ENCODE measurements at places on chromosomes 7 and 10.

DNA sequence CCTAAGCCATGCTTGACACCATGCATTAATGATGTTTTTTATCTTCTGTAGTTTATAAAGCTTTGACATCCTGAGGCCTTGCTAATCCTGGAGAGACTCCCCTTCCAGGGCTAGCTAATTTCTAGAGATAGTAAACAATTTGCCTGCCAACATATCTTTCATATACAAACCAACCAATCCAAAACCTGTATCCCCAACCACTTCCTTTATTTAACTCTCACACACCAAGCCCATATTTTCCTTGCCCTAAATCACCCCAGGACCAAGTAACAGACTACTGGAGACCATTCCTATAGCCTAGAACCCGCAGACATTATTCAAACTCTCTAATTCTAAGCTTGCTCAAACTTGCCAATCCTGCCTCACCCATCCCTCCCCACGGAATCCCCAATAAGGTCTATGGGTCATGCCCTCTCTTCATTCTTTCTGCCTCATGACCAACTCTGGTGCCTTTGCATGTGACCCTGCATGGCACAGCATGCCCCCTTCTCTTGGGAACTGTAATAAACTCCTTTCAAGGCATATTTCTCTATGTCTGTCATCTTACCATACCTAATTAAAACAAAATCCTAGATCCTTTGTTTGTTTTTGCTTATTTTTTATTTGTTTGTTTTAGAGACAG is 116.6 kb upstream of the CACUL1 start:
- no peak for DNase-seq

- no peak for DNase-seq
Measured at GRCh38 chr7:32072397-32072796, 2.2 kb upstream of the PDE1C start.

DNA sequence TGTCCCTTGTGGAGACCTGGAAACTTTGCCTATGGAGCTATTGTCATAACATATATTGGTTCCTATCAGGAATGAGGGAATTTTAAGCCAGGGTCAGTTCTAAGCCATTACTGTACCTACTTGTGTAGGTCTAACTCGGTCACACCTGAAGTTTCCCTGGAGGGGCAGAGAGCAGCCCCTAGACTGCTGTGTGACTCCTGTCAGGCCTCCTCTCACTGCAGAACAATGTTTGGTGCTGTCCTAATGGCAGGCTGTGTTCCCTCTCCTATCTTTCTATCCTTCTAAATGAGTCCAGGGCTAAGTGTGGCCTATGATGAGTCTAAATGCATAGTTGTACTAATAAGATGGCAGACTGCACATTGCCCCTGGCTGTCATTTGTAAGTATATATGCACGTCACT is 14.2 kb downstream of the MBL2 start:
- no peak for DNase-seq

GRCh38 chr7:150432915-150433892 is 17.2 kb upstream of the GIMAP8 start:
- DNase-seq, result no peak

GRCh38 chr10:97922022-97922758 is 72.5 kb downstream of the GOLGA7B start:
- DNase-seq, result no peak

DNA sequence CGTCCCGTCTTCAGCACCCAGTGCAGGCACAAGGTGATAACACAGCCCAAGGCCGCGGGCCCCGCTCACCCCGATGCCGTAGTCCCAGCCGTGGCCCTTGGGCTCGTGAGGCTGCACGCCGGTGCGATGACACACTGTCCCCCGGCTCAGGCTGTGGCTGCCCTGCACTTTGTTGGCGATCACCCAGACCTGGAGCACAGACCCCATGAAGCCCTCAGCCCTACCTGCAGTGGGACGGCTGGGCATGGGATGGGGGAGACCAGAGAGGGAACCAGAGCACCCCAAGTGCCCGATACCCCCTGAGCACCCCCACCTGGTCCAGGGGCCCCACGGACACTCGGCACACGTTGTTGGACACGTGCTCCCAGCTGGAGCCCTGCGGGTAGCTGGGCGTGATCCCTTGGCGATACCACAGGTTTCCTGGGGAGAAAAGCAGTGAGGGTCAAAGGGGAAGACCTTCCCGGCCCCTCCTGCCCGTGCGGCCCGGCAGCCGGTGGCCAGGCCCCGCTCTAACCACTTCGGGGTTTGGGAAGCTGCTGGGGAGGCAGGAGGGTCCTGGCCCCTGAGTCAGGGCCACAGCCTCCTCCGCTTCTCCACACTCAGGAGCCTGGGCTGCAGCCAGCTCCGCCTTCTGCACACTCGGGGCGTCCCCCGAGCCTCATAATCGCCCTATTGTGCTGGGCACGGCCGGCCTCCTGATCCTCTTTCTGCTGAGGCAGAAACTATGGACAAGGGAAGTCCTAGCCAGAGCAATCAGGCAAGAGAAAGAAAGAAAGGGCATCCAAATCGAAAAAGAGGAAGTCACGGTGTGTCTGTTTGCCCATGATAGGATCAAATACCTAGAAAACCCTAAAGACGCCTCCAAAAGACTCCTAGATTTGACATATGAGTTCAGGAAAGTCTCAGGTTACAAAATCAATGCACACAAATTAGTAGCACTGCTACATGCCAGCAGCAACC is 6.7 kb downstream of the BHLHA15 start:
- no peak for DNase-seq

GRCh38 chr10:79976999-79977398 is 28.1 kb upstream of the SFTPD start:
- no peak for DNase-seq

DNA sequence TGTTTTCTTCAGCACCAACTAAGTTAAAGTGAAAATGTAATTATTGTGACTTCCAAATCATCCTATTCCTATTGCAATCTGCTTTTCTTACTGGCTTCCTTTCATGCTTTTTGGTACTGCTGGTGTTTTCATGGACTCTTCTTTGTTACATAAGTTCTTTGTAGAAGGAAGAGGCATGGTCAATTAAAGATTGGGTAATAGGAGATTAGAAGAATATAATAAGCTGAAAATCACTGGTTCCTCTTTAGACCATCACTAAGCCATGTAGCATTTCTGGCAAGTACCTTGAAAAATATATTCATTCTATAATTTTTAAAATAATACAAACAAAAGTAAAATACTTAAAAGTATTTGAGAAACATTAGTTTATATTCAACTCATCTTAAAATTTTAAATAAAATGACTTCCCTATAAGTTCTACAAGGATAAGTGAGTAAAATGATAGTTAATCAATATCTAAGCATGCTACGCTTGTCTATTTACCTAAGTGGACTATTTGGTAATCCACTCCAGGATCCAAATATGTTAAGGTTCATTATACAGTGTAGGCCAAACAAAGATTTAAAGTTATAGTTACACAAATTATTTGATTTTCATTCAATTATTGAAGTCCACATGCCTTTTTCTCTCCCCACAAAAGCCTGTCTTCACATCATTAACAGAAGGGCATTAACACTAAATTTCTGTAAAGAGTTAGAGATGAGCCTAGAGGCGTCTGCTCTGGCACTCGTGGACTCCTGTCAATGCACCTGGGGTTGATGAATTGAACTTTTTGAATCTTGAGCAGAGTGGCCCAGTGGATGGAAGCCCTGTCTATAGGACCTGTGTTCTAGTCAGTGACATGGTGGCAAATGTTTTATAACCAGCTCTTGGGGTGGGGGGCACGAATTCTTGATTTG is 408.1 kb downstream of the INHBA start:
- no peak for DNase-seq

DNA sequence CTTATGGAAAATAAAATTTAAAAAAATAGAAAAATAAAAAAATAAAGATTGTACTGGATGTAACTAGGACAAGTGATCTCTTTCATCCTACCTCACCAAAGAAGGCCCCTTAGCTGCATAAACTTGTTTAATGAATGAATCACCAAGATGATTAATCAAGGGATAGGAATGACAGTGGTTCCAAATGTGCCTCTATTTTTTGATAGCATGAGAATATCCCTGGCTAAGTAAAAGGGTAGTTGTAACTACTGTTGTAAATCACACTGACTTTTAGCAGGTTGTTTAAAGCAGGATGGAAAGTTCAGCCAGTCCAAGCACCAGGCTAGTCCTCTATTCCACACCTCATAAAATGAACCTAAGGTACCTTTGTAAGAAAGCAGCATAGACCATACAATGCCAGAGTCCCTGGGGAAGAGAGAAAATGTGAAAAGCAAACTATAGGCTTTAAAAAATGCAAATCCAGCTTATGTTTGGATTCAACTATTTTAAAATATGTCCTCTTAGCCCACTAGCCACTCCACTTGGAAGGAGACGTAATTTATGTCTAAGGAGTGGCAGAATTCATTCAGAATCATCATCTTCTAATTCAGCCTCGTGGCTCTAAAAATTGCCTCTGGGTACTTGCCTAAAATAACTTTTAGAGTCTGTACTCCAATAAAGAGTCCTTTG is 126.8 kb downstream of the SKIDA1 start:
- DNase-seq, result peak; percentile 84

DNA sequence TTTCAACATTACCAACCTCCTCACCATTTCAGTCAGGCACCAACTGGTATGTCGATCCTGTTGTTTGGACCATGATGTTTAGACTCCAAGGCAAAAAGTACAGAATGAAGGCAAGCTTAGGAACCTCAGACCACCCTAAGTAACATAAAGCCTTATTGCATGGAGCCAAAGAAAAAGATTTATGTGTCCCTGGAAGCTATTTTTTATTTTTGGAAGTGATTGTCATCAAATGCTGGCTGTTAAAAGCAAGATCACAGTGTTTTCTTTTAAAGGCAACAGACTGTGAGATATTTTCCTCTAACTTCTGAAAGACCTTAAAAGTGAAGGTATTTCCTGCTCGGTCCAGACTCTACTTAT is 8.2 kb downstream of the ASB15 start:
- DNase-seq, result no peak

- DNase-seq, result peak; percentile 87
Measured at GRCh38 chr7:107167483-107168232, 1.1 kb upstream of the HBP1 start.

GRCh38 chr10:129883626-129884397 is 80.3 kb downstream of the EBF3 start:
- DNase-seq, result no peak

DNA sequence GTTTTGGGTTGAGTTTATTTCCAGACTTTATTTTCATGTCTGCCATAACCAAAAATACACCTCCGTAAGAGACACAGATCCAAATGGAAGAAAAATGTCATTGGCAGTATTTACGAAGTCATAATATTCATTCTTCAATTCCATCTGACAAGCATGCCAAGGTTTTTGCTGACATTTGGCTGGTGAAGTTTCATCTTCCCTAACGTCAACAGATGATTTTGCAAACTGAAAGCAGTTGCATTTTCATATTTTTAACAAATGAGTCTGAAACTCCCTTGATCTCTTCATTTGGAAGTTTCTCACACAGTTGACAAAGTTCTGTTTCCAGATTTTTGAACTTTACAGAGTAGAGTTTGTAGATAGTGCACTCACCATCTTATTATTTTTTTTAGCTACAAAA is 114.5 kb downstream of the CALN1 start:
- no peak for DNase-seq

GRCh38 chr10:78045237-78045636 is 11.6 kb downstream of the RPS24 start:
- DNase-seq, result no peak

DNA sequence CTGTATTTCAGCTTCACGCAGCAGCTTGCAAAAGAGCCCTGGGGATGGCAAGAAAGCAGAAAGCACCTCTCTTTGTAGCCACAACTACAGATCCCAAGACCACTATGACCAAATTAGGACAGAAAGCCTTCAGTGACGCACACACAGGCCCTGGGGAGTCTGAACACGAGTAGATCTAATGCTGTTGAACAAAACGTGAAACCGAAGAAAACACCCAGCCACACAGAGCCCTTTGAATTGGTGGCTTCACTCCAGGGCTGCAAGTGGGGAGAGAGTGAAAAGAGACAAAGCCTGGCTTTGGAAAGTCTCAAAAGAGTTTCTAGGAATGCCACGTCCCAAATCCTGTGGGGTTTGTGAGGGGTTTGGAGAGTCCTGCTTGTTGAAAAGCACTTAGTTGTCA is 28.4 kb downstream of the PLXNA4 start:
- DNase-seq, result peak; percentile 35

GRCh38 chr7:31059551-31059950 is 7.4 kb downstream of the ADCYAP1R1 start:
- DNase-seq, result no peak

- DNase-seq, result no peak
Measured at GRCh38 chr10:96578633-96579032, 8.2 kb downstream of the TM9SF3 start.

GRCh38 chr7:55274156-55274555 is 91.0 kb upstream of the LANCL2 start:
- no peak for DNase-seq

- peak; percentile 5 for DNase-seq
Measured at GRCh38 chr7:158676906-158677305, 27.7 kb downstream of the NCAPG2 start.

- peak; percentile 71 for DNase-seq
Measured at GRCh38 chr10:110758898-110759297, 112.8 kb upstream of the PDCD4 start.

GRCh38 chr10:102208311-102209035 is 17.6 kb upstream of the ELOVL3 start:
- no peak for DNase-seq

DNA sequence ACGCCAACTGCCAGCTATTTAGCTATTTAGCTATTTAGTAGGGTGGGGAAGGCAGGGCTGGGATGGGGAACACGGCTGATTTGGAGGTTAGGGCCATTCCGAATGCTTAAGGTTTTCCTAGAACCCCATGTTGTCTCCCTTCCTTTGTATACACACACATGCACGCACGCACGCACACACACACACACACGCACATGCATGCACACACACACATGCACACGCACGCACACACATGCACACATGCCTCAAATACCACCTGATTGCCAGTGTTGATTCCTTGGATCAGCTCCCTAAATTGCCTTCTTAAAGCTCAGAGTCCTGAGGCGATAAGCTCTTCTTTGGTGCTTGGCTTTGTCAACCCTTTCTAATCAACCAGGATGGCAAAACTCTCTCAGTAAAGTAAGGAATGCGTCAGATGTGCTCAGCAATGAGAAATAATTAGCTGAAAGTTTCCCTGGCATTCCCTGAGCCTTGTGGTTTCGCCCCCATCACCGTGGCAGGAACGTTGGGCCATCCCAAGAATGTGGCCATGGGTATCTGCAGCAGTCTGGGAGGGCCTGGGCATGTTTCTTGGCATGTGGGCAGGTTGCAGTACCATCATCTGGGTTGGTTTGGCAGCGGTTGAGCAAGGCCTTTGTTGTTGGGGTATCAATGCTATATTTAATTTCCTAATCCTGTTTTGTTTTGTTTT is 305.6 kb downstream of the LRMDA start:
- DNase-seq, result no peak

DNA sequence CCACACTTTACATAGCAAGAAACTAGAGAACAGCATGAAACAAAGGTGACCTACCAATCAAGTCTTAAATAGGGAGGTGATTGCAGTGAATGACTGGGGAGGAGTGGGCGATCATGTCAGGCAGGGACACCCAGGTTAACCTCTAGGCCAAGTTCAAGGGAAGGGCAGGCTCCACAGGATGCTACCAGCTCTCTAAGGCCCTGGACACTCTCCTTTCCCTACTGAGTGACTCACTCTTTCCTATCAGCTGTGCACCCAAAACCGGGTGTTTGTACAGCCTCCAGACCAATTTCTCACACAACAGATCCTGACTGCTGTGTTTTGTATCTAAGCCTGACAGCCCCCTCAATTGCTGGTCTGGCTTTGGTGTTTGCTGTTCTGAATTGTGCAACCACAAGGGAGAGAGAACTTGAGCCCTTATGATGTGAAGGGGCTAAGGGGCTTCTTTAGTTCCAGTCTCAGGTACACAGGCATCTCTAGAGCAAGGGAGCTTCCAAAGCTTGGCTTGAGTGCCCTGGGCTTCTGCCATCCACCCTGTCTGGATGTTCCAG is 107.8 kb downstream of the TBXAS1 start:
- DNase-seq, result peak; percentile 62

Measured in fibroblast of skin of right biceps (primary cell).